Activated CD8-positive, alpha-beta memory T cell treated with anti-CD3 and anti-CD28 coated beads, Interleukin-2, amount 50 U/mL, for 48 hours (primary cell): ENCODE measurements at places on chromosomes 3 and 15.

GRCh38 chr3:141257961-141258360, 26.3 kb downstream of the PXYLP1 start:
- peak; percentile 64 for DNase-seq

- DNase-seq: no peak
Observed at GRCh38 chr3:160829486-160830009, 73.5 kb downstream of the PPM1L start.

DNA sequence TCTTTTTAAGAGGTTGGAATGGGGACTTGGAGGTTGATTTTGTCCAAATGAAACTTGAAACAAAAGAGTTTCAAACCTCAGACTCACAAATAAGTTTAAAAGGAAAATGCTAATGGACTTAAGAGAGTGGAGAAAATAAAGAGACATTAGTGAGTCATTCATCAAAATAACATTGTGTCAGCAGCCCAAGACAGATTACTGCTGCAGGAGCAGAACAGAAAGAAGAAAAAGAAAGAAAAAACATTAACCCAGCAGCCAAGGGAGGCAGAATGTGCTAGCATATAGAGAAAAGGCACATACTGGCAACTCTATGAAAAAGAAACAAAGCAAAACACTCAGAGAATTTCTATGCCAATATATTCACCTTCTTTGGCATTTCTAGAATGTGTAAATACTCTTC, 42.6 kb downstream of the ADAMTS9 start:
- DNase-seq: no peak

- no peak for DNase-seq
Observed at GRCh38 chr3:133258358-133258757, 141.5 kb upstream of the BFSP2 start.

- DNase-seq: no peak
Observed at GRCh38 chr15:91911844-91912243, 58.3 kb downstream of the SLCO3A1 start.

DNA sequence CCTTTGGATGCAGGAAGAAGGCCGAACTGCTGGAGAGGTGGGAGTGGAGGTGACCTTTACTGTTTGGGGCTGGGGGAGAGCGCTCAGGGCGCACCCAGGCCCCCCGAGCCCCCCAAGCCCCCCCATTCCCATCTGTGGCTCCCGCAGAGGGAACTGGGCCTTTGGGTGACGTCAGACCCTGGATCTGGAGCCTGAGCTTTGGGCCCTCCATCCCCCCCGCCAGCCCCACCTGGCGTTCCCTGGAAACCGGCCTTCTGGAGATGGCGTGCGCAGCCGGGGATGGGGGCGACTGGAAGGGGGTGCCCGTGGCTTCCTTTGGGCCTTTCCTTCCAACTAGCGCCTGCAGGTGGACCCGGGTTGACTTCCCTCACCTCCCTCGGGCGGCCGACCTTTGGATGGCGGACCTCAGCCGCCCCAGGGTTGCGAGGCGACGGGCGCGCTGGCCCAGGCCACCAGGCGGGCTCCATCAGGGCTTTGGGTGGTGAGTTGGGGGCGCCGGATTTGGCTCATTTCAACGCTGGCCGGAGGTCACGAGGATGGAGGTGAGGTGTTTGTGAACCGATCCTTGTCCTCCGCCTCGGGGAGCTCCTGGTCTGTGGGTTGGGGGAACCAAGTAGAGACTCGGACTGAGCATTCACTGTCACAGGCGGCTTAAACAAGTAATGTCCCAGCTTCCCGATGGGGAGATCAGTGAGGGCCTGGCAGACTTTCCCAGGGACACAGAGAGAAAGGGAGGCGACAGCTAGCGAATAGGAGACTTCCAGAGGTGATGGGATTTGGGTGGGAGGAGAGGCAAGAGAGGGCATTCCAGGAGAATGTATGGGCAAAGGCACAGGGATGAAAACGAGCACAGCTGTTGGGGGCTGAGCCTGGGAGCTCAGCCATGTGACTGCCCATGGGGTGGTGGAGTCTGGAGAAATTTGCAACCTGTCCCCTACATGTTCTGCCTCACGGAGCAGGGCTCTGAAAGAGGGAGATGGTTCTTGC, 709 bp downstream of the SCAMP5 start:
- no peak for DNase-seq

GRCh38 chr3:24829629-24830229, 335.1 kb upstream of the THRB start:
- DNase-seq: no peak

DNA sequence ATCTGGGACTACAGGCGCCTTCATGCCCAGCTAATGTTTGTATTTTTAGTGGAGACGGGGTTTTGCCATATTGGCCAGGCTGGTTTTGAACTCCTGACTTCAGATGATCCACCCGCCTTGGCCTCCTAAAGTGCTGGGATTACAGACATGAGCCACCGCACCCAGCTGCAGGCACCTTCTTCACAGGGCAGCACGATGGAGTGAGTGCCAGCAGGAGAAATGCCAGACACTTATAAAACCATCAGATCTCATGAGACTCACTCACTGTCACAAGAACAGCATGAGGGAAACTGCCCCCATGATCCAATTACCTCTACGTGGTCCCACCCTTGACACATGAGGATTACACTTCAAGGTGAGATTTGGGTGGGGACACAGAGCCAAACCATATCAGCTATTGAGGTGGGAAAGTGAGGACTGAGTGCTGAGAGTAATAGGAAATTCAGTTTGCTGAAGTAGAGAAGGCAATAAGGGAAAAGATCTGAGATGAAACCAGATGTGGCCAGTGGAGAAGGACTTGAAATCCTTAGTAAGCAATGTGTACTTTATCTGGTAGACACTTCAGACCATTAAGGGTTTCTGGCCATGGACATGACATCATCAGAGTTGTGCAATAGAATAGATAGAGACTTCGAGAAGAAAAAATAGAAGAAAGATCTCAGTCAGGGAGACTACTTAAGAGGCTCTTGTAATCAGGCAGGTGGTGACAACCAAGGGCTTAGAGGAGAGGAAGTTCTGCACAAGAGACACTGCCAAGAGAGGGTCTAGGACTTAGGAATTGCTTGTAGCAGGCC, 18.1 kb upstream of the ATP13A5 start:
- DNase-seq: no peak

- DNase-seq: peak; percentile 10
Observed at GRCh38 chr3:183493296-183494045, 62.0 kb downstream of the KLHL6 start.

DNA sequence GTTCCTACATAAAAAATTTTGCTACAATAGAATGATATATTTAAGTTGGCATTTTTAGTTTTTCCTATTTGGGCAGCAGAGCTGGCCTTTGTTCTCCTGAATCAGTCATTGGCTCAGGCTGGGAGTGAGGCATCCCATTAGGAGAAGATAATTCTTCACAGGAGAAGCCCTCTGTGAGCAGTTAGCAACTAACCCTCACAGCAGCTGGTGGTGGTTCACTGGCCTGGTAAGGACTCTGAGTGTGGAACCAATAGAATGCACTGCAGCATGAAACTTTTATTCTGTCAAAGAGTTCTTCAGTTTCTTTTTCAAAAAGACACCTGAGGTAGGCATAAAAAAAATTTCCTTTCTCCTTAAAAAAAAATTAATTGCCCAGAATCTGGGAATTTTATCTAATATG, 562.6 kb downstream of the ZNF385D start:
- no peak for DNase-seq
